ENCODE measurements at places on chromosomes 4 and X.

DNA sequence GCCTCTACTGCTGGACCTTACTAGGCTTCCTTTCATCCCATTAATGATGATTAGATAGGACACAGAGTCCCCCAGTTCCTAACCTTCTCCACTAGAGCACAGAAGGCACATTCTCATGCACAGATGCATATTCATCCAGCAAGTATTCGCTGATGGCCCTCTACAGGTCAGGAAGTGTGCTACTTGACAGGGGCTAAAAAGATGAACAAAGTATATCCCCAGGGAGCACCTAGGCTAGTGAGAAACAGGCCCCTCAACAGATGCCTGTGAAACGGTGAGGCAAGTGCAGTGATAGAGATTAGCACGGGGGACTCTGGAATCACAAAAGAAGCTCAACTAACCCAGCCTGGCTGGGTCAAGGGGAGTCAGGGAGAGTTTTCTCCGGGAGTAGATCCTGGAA lies 95.8 kb downstream of the MGST2 start:
- DNase-seq, result no peak

DNA sequence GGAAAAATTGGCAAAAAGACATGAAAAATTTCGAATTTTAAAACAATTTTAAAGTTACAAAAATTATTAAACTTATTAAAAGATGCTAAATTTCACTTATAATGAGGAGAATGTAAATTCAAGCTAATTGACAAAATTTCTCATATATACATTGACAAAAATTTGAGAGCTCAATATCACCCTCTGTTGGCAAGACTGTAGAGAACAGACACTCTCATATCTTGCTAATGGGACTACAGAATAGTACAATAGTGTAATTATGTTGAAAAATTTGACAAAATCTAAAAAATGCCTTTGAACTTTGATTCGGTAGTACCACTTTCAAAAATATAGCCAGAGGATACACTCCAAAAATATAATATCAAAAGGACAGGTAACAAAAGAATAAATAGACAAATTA lies 29.8 kb downstream of the DCAF8L2 start:
- no peak for DNase-seq

GRCh38 chr4:134518574-134519217 lies 317.1 kb upstream of the PABPC4L start:
- no peak for DNase-seq

GRCh38 chr4:30769093-30769492 lies 48.9 kb downstream of the PCDH7 start:
- DNase-seq, result peak; percentile 49
